ENCODE measurements at places on chromosomes 11 and 22. TPM values are rescaled to one million over a fixed set of nuclear protein-coding genes. Genes with fewer than 3 reads are reported as not detected.

DNA sequence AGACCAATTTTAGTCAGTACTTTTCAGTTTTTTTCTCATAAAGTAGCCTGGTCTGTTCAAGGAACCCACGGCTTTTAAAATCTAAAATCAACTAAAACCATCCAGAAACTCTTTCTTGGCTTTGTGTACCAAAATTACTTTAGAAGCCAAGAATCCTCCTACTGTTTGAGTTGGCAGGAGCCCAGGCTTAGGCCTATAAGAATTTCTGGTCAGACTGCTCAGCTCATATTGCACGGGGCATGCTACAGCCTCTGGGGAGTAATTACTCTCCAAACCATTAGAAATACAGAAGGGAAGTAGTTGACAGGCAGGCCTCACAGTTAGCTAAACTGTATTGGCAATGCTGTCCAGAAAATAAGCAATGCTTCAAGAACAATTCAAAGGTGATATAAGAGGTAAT lies 1862.9 kb upstream of the RAG2 start:
- no peak for DNase-seq

DNA sequence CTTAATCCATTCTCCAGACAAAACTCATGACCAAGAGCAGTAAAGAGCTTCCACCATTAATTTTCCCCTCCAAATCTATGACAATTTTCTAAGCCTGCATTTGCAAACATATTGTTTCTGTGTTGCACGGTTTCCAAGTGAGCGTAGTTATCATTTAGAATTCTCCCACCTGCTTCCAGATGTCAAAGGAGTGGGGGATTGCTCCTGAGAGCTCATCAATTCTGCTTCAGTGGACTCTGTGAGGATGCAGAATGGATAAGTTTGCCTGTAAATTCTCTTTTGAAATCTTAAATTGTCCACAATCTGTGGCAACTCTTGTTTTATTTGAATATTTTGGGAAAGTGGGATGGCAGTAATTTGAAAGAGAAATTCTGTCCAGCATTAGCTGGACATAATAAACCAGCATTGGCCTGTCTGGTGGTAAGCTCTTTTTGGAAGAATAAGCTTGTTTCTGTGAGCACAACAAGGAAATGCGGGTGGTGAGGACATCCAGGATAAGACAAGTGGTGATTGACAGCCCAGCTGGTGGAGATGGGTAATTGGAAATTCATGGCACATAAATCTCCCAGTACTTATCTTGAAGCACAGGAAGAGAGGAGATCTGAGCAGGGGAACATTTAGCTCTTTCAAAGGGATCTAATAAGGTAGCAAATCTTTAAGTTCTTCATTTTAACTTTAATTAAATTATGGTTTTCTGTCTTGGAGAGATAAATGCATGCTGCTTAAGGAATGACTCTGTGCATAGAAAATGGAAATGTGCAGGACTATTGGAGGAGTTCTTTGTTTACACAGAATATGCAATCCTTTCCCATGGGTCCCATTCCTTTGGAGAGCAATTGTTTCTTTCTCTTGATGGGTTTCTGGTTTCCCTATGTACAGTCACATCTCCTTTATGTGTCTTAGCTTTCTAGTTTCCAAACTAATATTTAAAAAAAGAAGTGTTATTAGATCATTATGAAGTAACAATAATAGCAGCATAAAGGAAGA lies 73.2 kb downstream of the FAT3 start:
- no peak for DNase-seq

- DNase-seq = peak; percentile 40
Observed at GRCh38 chr22:19066531-19067271, 55.5 kb downstream of the DGCR2 start.

- DNase-seq = no peak
Observed at GRCh38 chr11:118640332-118641154, 33.1 kb downstream of the PHLDB1 start.

- no peak for DNase-seq
Observed at GRCh38 chr22:48585916-48586798, 1241.5 kb downstream of the BRD1 start.

The NCF4 gene
- 2.7 TPM for total RNA-seq

The LRRC4C gene
- total RNA-seq = 0.23 TPM

The CSNK2A3 gene
- 0.58 TPM for total RNA-seq

GRCh38 chr11:113147249-113147648 lies 167.1 kb upstream of the TTC12 start:
- no peak for DNase-seq

- no peak for DNase-seq
Observed at GRCh38 chr11:64314146-64314804, 3.1 kb downstream of the TRMT112 start.

The C22orf42 gene
- total RNA-seq = not detected

The SDHD gene
- 168 TPM for total RNA-seq

- DNase-seq = peak; percentile 26
Observed at GRCh38 chr22:25407226-25407858, 157.1 kb upstream of the GRK3 start.

GRCh38 chr22:33787645-33788456 lies 132.4 kb downstream of the LARGE1 start:
- no peak for DNase-seq

DNA sequence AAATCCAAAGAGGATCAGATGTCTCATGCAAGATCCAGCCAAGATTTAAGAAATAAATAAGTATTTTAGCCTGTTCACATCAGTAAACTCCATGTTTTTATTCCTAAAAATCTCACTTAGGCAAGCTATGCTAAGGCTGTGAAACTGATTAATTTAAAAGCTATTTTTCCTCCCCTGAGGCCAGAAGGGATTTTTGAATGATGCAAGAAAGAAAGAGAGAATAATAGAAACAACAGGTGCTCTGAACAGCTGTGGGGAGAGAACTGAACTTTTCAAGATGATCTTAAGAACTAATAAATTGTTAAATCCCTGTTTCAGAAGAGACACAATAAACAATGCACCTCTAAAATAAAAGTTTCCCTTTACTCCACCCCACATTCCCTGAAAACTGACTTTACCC lies 241.6 kb downstream of the DLG2 start:
- DNase-seq = no peak

The SLC25A22 gene
- total RNA-seq = 51.4 TPM

GRCh38 chr11:68282141-68282860 lies 10.5 kb upstream of the C11orf24 start:
- no peak for DNase-seq

DNA sequence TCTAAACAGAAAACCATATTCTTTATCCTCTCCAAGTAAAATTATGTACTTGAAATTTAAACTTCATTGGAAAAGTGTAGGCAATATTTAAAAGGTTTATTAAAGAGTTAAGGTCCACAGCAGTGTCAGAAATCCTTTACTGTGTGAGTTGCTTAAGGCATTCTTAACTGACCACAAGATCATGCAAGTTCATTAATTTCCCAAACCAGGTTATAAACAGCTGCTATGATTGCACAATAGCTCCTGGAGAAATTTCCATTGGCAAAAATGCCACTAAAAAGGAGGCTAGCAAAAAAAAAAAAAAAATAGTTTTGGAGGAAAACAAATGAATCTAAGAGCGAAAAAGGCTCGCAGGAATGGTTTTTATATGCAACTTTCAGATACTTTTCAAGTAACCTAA lies 106.2 kb downstream of the ETS1 start:
- no peak for DNase-seq

DNA sequence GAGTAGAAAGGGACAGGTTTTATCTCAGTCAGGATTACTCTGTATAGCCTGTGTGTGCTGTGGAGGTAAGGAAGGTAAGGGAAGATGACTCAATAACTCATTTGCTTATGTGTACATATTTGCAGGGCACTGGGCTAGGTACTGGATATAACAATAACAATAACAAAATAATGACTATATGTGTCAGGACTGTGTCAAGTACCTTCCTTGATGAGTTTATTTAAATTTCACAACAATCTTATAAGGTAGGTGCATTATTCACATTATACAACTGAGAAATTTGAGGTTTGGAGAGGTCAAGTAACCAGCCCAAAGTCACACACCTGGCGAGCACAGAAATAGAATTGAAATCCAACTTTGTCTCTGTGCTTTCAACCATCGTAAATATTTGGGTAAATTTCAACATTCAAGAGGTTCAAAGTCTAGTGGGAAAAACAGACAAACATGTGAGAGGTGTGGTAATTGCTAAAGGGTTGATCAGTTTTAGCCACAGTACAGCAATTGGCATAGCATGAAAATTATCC lies 131.8 kb downstream of the APIP start:
- DNase-seq = no peak

DNA sequence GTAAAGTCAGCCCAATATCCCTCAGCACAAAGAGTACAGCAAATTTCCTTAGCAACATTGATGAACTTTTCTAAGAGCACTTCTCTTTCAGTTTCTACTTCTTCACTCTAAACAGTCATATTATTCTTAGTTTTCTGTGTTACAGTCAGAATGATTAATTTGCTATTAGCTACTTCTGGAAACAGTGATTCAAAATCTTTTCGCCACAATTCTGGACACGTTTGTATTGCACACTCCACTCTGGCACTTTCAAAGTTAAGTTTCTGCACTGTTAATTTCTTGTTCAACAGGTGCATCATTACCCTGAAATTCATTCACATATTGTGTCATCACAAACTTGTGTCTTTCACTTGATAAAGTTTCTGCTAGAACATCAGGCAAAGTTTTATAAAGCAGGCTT lies 22.5 kb downstream of the ABTB2 start:
- DNase-seq = no peak

DNA sequence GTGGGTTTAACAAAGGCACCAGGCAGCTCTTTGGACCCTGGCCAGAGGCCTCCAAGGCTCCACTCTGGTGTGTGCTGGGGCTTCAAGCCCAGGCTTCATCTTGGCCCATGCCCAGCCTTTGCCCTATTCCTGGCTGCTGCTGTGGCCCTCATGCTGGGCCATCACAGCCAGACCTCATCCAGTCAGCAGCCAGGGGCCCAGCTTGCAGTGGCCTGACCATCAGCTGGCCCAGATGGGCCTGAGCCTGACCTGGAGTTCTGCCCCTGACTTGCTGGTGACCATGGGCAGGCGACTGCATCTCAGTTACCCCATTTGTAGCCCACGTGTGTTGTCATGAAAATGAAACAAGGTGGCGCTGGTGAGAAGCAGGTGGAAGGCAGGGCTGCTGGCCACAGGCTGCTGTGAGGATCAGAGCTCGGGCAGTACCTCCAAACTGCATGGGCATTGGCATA lies 76.1 kb downstream of the MED15 start:
- no peak for DNase-seq

The SLC17A6 gene
- total RNA-seq = not detected
